ENCODE measurements at places on chromosomes 3 and 15.

DNA sequence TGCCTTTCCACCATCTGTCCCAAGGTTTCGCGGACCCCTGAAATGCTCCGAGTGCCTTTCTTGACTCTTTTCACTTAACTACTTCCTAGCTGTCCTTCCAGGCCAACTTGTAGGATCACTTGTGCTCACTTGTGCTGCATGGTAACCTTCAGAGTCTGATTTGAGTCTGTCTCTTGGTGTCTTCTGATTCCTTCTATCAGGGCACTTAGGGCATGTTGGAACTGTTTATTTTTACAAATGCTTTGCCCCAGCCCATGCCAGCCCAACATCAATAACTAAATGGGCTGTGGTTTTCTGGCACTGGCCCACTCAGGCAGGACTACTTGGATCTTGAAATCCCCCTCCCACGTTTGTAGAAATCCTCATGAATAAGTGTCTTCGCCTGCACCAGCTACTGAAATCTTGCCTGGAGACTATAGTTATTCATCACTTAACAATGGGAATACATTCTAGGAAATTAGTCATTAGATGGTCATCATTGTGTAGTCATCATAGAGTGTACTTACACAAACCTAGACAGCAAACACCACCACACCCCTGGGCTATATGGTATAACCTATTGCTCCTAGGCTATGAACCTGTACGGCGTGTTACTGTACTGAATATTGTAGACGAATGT, 123.1 kb upstream of the STRIT1 start:
- DNase-seq, result no peak

DNA sequence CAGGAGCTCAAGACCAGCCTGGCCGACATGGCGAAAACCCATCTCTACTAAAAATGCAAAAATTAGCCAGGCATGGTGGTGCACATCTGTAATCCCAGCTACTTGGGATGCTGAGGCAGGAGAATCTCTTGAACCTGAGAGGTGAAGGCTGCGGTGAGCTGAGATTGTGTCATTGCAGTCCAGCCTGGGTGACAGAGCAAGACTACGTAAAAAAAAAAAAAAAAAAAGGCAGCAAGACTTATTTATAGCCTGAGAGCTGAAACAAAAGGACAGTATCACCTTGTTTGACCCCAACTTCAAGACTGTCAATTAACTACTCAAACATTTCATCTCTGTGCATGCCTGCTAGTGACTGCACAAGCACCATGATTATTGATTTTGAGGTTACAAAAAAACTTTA, 478.9 kb upstream of the GBE1 start:
- no peak for DNase-seq

DNA sequence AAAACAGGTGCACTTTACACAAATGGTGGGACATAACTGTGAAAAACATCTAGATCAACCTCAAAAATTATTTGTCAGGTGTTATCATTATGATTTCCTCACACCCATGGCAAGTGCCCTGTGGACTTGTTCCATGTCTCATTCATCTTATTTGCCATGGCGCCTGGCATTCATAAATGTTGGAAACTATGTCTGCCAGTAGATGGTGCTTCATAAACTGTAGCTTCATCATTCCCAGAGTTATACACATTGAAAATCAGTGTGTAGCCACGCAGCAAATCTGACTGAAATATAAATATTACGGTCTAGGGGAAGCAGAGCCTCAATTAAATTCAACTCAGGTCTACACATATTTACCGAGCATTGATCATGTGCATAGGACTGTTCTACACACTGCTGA, 90.7 kb downstream of the IMPG2 start:
- no peak for DNase-seq

DNA sequence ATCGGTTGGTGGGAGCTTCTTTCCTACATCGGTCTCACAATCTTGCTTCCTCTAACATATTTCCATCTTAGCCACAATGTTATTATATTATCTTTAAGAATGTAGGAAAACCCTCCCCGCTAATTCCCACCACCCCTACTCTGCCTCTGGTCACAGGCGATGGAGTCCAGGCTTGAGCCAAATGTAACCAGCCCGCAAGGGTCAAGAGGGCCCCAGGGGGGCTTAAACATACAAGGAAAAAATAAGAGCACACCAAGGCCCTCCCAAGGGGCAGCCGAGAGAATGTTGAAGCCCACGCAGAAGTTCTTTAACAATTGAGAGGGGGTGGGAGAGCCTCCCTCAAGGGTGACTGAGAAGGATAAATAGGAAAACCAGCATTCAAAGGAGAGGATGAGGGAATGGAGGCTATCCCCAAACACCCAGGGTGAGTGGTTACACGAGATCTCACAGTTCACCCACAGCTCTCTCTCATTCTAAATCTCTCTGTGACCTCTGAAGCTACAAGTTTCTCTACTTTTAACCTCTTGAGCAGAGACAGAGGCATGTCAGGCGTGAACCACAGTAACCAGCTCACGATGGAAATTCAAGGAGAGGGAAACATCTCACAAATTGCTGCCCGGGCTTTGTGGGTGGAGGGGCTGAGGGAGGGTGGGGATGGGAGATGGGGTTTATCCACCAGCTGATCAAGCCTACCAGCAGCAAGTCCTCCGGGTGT, 31.4 kb upstream of the UACA start:
- DNase-seq, result peak; percentile 77

DNA sequence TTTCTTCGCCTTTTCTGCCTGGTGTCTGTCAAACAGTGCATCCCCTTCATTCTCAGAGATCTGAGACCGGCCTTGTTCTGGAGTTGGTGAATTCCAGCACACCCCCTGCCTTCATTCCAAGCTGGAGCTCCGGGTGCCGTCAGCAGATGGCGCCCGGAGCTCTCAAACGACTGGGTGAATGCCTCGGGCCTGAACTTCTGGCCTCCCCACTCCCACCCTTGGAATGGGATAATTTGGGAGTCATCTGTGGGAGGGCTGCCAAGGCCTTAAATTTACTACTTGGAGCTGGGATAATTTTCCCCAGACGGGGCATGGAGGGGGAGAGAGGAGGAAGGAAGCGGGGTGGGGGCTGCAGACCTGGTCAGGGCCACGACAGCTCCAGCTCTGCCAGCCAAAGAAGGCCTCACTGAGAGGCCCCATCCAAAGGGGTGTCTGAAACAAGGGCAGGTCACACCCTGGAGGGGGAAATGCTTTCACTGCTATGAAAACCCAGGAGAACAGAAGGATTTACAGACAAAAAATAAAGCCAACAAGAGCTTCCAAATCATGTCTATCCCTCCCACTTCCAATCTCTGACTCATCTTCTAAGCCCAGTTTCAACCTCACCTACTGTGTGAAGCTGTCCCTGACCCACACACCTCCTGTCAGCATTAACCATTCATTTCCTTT, 187.9 kb downstream of the OPA1 start:
- DNase-seq, result peak; percentile 37

All from SW 1271 (cell line).